ENCODE measurements at places on chromosomes 13 and 19.

DNA sequence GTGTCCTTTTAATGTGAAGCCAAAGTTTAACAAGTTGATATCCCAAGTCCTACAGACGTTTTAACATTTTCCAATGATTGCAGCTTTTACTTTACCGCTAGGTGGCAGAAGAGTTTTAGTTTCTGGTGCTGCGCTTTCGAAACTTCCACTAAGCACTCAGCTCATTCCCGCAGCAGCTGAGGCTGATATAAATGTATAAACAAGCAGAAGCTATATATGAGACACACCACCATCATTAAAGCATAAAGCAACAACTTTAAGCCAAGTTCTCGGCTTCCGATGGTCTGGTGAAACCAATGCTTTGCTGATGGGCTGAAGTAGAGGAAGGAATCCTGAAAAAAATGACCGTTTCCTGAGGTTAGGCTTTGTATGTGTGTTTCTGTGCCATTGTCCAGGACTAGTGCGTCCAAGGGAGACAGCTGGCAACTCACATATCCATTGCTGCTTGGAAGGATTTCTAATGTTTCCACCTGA lies 753.9 kb downstream of the OLFM4 start:
- DNase-seq = peak; percentile 85

- DNase-seq = no peak
These were observed 47.4 kb upstream of the SERPINE3 start for GRCh38 chr13:51292000-51292565.

GRCh38 chr19:1098177-1099051 lies 3.2 kb upstream of the POLR2E start:
- peak; percentile 21 for DNase-seq

DNA sequence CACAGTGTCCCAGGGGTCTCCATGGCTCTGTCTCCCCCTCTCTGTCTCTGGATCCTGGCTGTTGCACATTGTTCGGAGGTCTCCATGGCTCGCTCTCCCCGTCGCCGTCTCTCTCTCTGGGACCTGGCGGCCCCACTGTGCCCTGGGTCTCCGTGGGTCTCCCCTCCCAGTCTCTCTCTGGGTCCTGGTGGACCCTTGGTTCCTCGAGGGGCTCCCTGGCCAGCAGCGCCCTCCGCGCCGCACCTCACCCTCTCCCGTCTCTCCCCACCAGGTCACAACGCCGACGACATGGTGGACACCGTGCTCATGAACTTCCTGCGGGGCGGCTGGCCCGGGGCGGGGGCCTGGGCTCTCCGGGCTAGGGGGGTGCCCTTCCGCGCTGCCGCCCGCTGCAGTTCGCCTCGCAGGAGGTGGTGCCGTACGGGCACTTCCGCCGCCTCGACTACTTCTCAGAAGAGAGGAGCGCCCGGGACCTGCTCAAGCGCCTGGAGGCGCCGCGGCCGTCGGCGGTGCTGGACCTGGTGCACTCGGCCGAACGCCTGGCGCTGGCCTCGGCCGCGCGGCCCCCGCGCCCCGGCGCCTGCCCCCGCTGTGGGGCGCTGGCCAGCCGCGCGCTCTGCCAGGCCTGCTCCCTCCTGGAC lies 29.1 kb downstream of the SIGLEC5 start:
- no peak for DNase-seq

GRCh38 chr13:67048084-67048820 lies 181.9 kb downstream of the PCDH9 start:
- no peak for DNase-seq

DNA sequence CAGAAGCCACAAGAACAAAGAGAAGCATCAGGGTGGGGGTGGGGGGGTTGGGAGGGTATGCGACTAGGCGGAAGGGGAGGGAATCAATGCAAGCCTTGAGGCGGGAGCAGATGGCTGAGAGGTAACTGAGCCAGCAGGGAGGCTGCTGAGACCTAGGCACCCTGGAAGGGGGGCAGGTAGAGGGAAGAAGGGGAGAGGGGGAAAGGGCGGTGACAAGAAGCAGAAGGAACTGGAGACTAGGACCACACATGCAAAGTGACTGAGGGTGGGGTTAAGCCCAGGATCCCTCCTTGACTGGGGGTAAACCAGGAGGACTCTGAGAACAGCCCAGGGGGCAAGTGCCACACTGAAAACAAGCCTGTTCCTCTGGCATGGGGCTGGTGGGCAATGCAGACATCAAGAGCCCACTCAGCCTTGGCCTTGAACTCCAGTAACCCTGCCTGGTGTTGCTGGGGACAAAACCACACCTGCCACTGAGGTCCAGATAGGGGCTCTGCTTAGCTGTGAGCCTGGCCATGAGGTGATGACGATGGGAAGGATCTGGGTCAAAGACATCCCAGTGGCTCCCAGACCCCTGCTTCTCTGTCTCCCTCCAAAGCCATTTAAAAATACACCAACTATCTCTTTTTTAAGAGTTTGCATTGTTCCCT lies 20.3 kb downstream of the OPA3 start:
- DNase-seq = no peak

DNA sequence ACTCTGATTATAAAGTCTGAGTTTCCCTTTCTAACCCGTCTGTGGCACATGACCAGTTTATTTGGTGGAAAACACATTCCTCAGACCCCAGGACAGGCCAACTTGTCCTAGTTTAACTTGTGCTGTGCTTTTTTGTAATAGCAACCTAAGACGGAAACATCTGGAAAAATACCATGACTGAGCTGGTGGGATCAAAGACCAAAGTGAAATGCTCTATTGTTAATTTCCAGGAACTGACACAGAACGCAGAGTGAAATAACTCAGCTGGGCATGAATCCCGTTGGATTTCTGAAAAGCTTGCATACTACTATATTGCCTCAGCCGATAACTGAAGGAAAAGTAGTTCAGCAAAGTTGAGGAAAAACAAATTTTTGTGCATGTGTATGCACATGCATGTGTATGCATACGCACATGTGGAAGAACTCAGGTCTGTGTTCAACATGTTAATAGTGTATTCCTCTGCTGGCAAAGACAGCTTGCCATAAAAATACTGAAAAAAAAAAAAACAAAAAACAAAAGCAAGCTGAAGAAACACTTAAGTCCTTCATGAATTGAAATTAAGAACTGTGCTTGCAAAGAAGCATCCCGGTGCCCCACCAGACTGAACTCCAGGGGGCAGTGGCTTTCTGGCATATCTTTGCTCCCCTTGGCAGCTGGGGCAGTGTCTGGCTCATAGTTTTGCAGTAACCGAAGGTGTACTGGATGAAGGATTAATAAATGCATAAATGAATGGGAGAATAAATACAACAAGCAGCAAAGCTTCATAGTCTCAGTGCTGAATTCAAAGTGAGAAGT lies 187.8 kb downstream of the LHFPL6 start:
- DNase-seq = peak; percentile 60

- no peak for DNase-seq
These were observed 84.6 kb downstream of the FRY start for GRCh38 chr13:32116210-32116609.

- peak; percentile 17 for DNase-seq
These were observed 2.5 kb upstream of the PLEKHF1 start for GRCh38 chr19:29662604-29663404.

DNA sequence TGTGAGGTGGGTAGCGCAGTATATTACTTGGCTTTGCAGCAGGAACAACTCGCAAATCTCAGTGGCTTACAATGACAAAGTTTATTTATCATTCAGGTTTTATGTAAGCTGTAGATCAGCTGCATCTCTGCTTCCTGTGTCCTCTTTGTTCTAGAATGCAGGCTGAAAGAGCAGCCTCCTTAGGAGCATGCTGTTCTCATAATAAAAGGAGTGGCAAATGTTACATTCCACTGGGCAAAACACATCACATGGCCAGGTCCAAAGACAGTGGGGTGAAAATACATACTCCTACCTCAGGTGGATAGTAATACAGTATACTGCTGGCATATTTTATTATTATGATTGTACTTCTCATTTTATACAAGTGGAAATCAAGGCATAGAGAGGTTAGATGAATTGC lies 1.2 kb upstream of the CSNK1A1L start:
- no peak for DNase-seq

GRCh38 chr19:1161716-1162115 lies 12.4 kb downstream of the SBNO2 start:
- DNase-seq = peak; percentile 71

DNA sequence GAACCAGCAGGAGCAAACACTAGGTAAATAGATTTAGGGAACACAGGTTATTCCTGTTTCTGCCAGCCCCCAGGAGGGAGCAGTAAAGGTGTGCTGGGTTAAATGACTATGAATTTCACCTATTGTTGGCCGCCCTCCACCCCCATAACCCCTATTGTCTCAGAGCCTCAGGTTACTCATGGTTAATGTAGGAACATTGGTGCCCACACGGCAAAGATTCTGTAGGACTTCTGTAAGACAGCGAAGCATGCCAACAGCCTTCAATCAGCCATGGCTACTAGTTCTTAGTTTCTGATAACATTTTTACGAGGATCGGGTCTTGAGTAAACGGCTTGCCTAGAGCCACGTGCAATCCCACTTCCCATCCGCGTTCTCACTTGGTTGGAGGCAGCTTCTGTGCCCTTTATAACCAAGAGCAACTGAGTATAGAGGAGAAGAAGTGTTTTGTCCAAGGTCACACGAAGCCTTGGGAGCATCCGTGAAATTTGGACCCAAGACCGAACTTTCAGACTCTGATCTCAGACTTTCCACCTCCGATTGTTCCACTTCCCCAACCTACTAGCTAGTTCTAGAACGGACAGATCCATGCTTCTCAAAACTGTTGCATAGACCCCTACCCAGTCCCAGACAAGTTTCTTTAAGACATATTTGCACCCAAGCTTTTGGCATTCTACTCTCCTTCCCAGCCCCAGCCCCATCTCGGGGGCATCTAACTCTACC lies 5.1 kb upstream of the CACNG8 start:
- no peak for DNase-seq

- DNase-seq = no peak
These were observed 40.1 kb downstream of the VAV1 start for GRCh38 chr19:6812612-6813011.

DNA sequence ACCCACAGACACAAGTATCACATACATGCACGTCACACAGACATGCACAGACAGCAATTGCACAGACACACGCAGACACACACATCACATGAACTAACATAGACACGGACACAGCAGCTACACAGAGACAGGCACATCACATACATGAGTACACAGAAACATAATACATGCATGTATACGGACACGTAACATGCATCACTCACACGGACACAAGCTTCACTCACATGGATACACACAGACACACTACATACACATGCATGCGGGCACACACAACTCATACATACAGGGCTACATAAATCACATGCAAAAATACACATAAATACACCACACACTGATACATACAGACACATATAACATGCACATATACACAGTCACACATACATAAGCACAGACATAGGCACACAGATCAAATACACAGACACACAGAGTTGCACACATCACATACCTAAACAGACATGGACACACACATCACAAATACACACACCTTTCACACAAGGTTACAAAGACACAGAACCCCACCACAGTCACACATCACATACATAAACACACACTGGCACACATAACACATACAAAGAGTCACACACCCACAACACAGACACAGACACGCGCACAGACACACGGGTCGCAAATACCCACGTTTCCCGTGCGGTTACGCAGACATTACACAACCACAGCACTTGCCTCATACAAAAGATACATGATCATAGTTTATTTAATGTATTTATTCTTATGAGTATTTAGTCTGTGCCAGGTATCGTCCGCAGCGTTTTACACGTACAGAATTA lies 1.1 kb upstream of the LMTK3 start:
- DNase-seq = no peak

GRCh38 chr13:70964874-70965273 lies 856.6 kb upstream of the KLHL1 start:
- DNase-seq = no peak

- no peak for DNase-seq
These were observed 6.4 kb downstream of the ATP11A start for GRCh38 chr13:112696001-112696868.

GRCh38 chr13:88670509-88670908 lies 999.3 kb downstream of the SLITRK5 start:
- no peak for DNase-seq

- DNase-seq = no peak
These were observed 13.4 kb downstream of the OLFM4 start for GRCh38 chr13:53041968-53042516.

DNA sequence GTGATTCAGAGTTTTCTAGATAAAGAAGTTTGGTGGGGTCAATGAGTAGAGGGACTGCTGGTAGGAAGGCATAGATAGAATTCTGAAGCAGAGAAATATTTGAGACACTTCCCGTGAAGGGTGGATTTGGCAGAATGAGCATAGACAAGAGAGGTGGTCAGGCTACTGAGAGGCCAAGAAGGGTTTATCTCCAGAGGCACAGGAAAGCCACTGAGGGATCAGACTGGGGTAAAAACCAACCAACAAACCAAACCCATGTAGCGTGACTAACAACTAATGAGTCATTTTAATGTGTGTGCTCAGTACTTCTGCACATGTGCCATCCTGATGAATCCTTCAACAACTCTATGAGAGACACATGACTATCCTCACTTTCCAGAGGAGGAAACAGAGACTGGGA lies 60.0 kb upstream of the SERP2 start:
- DNase-seq = no peak

- no peak for DNase-seq
These were observed 3.1 kb upstream of the KLK3 start for GRCh38 chr19:50851620-50852019.

DNA sequence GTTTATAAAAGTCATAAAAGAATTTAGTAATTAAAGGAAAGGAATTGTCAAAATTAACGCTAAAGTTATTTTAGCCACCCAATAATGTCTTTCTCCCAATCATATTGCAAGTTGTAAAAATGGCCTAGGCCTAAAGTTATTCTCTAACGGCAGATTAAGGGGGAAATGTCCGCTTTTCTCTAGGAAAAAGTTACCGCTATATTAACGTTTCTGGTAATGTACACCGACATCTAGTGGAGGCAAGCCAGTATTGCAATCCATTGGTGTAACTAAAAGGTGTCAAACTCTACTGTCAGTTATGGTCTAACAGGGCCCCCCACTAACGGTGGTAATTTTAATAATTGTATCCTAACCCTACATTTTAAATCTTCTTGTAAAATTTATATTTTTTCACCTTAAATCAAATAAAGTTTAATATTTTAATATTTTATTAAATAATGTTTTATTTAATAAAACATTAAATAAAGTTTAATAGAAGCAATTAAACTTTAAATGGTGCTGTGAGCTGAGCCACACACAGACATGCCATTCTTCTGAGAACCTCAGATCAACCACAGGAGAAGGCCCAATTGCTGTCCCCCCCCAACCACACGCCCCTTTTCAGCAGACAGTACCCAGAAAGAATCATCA lies 35.9 kb upstream of the ZSCAN5A start:
- peak; percentile 25 for DNase-seq

- no peak for DNase-seq
These were observed 191.0 kb upstream of the SOX1 start for GRCh38 chr13:111875915-111876314.

- DNase-seq = no peak
These were observed 2.0 kb downstream of the GPI start for GRCh38 chr19:34366738-34367623.

GRCh38 chr19:7565332-7565731 lies 29.8 kb downstream of the PNPLA6 start:
- DNase-seq = no peak

GRCh38 chr13:34751044-34751443 lies 191.0 kb upstream of the NBEA start:
- no peak for DNase-seq

- no peak for DNase-seq
These were observed 4.8 kb upstream of the LGALS7B start for GRCh38 chr19:38784224-38784623.
